ENCODE measurements at places on chromosomes 16 and 17.
A peak's percentile ranks its signal among the peaks of the same experiment; 100 is the strongest.

DNA sequence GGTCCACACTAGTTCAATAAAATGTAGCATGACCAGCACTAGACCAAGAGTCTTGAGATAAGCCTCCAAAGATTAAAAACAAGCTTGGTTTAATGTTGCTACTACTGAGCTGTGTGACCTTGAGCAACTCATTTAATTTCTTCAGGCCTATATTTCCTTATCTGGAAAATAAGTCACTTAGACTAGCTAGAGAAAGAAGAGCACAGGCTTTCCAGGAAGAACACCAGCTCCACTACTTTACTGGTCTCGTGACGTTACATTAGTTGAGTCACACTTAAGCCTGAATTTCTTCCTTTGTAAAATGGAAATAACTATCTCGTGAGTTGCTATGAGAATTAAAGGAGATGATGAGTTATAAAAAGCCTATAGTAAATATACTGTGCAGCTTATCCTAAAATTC, 5.4 kb downstream of the HELZ start:
- DNase-seq, result no peak

DNA sequence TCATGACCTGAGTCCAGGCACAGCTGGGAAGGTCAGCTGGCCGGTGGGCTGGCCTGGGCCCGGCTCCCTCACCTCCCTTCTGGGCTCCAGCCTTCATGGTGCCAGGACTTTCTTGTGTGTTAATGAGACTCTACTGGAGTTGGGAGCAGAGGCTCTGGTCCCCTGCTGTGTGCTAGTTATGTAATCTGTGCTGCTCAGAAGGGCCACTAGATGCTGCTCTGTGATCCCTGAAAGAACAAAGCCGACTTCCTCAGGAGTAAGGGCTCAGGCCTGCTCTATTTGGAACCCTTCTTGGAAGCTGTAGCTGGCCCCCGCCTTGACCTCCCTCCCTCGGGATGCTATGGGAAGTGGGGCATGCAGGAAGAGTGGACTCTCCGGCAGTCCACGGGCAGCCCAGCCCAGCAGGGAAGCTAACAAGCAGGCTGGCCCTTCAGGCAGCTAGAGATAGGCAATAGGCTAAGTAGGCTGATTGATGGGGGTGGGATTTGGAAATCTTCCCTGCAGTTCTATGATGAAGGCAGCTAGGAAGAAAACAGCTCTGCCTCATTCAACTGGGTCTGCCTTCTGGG, 3.3 kb upstream of the CDK5R1 start:
- peak; percentile 87 for DNase-seq

DNA sequence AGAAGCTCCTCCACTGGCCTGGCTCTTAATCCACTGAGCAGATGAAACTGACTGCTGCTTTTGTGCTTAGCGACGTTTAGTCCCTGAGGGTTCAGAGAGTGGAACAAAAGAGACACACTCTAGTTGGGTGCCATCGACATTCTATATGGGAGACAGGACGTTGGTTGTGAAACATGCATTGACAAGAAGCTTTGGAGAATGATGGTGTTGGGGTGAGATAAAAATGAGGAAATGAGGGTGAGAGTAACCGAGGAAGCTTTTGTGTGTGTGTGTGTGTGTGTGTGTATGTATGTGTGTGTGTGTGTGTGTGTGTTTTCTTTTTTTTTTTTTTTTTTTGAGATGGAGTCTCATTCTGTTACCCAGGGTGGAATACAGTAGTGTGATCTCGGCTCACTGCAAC, 89.5 kb downstream of the ABCC1 start:
- no peak for DNase-seq

DNA sequence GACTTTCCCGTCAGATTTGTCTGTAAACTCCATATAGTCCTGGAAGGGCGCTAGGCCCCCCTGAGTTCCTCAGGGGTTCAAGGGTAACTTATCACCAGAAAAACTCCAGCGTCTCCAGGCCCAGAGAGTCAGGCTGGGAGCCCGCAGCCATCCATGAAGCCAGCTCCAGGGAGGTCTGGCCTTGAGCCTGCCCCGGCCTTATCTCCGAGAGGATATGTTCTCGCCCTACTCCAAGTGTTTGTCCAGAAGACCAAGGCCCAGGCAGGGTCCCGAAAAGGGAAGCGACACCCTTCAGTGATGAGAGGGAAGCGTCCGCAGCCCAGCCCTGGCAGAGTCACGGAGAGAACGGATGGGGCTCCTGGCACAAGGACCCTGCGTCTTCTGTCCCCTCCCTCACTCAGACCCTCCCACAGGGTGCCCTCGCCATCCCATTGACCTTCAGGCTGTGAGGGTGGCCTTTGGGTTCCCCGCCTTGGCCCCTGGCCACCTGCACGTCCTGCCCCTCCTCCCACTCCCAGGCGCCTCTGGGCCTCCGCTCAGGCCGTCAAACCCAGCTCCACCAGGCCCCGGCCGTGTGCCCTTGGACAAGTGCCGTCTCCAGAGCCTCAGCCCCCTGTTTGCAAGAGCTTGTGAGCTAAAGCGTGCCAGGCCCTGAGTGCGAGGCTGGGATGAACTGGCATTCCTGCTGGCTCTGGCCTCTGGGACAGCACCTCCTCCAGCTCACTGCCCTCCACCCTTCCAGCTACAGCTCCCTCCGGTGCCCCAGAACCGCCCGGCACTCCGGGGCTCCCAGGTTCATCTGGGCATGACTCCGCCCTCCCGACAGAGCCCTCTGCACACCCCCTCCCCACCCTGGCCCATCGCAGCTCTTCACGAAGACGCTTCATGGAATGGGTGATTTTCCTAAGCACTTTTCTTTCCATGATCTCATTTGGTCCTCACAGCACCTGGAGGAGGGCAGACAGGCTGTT, 83.4 kb downstream of the ZDHHC7 start:
- DNase-seq, result no peak

GRCh38 chr16:70740914-70741782, 55.3 kb upstream of the MTSS2 start:
- peak; percentile 41 for DNase-seq

- peak; percentile 55 for DNase-seq
Observed at GRCh38 chr17:77160091-77160874, 19.5 kb downstream of the SEC14L1 start.

- peak; percentile 59 for DNase-seq
Observed at GRCh38 chr16:53433930-53434376, 318 bp upstream of the RBL2 start.

DNA sequence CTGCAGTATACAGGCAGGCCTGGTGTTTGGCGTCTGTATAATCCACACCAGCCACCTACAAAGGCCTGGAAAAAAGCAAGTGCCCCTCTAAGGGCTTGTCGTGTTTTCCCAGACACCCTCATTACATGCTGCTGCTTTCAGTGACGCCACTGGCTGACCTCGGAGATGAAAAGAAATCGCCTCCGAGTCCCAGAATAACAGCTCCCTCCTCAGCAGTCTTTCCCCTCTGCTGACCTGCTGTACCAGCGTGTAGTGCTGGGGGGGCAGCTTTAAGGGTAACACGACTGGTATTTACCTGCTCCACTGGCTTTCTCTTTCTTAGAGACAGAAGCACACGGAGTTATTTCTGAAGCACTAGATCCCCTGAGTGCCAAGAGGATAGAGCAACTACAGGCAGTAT, 296.8 kb downstream of the GRIN2A start:
- DNase-seq, result no peak

DNA sequence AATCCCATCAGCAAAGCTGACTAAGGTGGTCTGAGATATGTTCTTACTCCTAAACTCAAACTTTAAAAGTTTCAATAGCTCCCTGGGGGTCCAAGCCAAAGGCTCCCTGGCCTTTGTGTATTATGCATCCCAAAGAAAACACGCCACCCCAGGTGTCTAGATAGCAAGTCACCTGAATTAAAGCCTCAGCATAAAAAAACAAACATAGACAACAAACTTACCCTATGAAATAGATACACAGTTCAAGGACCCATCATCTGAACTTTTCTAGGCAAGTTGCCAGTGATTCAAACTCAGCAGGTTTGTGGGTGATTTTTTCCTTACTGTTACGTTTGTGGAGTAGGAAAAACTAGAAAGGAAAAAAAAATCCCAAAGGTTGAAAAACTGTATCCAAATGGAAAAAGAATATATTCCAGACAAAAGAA, 12.5 kb downstream of the CMTM3 start:
- DNase-seq, result no peak

GRCh38 chr16:73058616-73059409, 10.9 kb upstream of the ZFHX3 start:
- no peak for DNase-seq

- no peak for DNase-seq
Observed at GRCh38 chr16:89507214-89507833, 879 bp upstream of the SPG7 start.

- DNase-seq, result no peak
Observed at GRCh38 chr16:1002399-1003166, 21.0 kb downstream of the SOX8 start.

DNA sequence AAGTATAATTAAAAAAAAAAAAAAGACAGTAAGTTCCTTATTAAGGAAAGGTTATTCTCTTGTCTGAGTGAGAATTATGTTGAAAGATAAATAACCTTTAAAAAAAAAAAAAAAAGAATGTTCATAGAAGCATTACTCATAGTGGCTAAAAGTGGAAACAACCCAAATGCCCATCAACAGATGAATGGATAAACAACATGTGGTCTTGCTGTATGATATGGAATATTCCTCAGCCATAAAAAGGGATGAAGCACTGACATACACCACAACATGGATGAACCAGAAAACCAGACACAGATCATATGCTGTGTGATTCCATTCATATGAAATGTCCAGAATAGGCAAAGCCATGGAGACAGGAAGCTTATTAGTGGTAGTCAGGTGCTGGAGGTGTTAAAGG, 9.2 kb upstream of the CCNF start:
- no peak for DNase-seq

- DNase-seq, result peak; percentile 16
Observed at GRCh38 chr17:80575057-80575875, 30.6 kb downstream of the RPTOR start.

DNA sequence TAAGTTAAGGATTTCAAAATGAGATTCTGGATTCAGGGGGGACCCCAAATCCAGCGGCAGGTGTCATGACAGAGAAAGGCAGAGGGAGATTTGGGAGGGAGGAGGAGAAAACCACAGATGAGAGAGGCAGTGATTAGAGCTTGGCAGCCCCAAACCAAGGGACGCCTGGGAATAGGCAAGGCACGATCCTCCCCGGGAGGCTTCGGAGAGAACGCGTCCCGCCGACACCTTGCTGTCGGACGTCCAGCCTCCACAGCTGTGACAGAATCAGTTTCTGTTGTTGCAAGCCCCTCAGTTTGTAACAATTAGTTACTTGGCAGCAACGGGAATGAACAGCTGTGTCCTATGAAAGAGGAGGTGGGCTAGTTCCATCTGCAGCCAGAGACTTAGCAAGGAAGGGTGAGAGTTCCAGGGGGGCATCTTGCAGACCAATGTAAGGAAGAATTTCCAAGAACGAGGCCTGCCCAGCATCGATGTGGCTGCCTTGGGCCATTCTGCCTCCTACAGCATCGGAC, 110.7 kb upstream of the SDK2 start:
- no peak for DNase-seq

DNA sequence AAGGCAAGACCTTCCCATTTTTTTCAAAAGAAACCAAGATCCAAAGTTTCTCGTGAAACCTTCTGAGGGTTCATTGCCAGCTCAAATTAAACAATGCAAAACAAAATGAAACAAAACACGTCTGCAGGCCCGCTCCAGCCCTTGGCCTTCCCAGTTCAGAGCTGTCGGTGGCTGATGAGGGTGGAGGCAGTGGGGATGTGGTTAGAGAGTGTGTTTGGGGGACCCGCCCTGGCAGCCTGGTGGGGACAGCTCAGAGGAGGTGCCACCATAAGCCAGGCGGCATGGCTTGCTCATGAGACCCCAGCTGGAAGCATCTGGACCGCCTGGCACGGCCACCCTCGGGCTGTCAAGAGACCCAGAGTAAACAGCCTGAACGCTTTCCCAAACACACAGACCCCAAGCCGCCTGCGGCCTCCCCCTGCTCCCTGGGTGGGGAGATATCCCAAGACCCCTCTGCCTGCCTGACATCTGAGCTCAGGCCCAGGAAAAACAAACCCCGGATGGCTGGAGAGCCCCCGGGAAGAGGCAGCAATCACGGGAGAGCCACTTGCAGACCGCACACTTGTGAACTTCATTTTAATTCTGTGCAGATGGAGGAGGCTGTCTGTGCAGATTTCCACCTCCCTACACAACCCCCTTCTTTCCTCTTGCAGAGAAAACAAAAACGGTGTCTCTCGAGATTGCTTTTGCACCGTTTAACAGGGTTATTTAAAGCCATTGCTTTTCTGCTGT, 35.4 kb upstream of the LITAF start:
- DNase-seq, result no peak

DNA sequence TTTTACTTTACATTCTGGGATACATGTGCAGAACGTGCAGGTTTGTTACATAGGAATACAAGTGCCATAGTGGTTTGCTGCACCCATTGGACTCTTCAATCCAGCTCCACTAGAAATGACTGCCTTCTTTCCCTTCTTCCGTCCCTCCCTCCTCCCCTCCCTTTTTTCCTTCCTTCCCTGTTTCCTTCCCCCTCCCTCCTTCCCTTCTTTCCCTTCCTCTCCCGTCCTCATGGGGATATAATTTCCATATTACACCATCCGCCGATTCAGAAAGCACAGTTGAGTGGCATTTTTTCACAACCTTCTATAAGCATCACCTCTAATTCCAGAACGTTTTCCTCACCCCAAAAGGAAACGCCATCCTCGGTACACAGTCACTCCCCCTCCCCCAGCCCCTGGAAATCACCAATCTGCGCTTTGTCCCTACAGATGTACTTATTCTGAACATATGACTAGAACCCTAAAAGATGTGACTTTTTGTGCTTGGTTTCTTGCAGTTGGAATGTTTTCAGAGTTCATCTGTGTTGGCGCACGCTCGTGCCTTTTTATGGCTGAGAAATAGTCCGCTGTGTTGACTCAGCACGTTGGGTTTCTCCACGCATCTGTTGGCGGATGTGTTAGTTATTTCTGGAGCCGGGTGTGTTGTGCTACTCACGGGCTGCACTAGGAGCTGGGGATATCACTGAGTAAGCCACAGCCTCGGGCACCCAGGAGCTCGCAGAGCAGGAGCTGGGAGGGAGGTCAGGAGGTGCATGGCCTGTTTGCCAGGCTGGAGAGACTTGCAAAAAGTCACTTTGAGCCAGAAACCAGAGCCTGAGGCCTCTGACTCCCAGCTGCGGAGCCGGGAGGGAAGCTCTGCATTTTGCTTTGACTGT, 336.4 kb downstream of the SEC14L1 start:
- peak; percentile 93 for DNase-seq

DNA sequence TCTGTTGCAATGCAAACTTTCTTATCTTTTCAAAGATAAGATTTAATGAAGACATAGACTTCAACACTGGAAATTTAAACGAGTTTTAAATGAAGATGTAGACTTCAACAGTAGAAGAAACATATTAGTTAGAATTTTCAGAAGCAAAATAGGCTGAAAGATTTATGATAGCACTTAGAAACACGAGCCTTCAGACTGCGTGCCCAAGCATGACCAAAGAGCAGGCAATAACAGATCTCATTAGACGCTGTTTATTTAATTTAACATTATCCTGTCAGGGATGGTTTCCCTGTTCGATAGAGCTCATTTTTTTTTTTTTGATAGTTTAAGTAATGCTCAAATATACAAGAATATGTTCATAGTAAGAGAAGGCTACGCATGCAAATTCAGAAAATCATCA, 604.7 kb upstream of the SOX9 start:
- DNase-seq, result no peak

GRCh38 chr17:63196772-63197335, 230.8 kb downstream of the TANC2 start:
- DNase-seq, result no peak

GRCh38 chr17:83124871-83125514, 45.6 kb downstream of the METRNL start:
- no peak for DNase-seq

- no peak for DNase-seq
Observed at GRCh38 chr17:40981115-40981514, 3.0 kb downstream of the KRT40 start.

GRCh38 chr16:11359370-11359769, 14.1 kb downstream of the RMI2 start:
- peak; percentile 34 for DNase-seq

GRCh38 chr17:44496815-44497214, 6.4 kb downstream of the GPATCH8 start:
- DNase-seq, result no peak
